ENCODE measurements at places on chromosomes 5 and 9.
A peak's percentile ranks its signal among the peaks of the same experiment; 100 is the strongest.

DNA sequence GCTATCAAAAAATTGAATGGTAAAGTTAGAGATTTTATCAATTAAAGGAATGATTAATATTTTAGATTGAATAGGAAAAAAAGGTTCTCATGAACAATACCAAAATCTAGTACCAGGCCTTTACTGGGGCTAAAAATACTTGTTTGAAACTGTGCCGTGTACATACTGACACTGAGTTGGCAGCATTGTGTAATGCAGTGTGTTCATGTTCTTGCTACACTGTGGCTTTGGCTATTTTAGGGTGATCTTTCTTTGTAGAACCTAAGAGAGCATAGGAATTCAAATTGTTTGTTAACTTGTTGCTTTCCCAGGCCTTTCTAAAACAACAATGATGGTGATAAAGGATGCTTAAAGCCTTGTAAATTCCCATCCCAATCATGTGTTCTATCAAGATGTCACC is 80.9 kb downstream of the KIF4B start:
- no peak for DNase-seq

DNA sequence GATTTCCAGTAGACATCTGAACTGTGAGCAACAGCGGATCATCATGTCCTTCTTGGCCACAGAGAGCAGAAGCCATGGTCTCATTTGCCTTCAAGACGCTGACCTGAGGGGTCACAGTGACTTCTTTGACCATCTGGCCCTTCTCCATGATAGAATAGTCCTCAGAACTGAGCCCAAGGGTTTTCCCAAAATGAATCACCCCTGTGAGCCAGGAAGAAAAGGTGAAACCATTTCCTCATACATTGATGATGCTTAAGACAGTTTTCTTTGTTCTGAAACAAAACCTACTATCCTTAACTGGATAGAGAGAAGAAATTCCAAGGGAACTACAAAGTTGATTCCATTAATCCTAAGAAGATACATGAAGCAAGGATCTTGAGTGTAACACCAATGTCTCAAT is 503.9 kb downstream of the CTNND2 start:
- no peak for DNase-seq

GRCh38 chr9:127336086-127336485 is 60.9 kb upstream of the SLC2A8 start:
- no peak for DNase-seq

DNA sequence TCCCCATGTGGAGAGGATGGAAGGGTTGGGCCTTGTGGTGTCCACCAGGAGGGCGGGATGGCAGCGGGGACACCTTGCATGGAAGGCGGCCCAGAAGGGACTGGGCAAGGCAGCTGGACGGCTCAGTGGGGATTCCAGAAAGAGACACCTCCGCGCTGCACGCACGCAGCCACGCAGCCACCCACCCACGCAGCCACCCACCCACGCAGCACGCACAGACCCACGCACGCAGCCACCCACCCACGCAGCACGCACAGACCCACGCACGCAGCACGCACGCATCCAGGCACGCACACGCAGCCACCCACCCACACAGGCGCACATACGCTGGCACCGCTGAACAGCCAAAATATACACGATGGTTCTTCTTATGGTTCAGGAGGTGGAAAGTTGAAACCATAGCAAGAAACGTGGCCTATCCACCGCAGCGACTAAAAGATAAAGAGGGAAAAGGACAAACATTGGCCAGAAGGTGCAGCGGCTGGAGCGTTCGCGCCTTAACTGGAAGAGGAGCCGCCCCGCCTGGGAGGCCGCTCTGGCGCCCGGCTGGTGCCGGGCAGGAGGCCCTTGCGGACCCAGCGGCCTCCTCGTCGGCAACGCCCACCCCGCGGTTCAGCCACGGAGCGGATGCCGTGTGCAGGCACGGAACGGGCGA is 22.2 kb upstream of the EXOC3 start:
- DNase-seq = no peak

DNA sequence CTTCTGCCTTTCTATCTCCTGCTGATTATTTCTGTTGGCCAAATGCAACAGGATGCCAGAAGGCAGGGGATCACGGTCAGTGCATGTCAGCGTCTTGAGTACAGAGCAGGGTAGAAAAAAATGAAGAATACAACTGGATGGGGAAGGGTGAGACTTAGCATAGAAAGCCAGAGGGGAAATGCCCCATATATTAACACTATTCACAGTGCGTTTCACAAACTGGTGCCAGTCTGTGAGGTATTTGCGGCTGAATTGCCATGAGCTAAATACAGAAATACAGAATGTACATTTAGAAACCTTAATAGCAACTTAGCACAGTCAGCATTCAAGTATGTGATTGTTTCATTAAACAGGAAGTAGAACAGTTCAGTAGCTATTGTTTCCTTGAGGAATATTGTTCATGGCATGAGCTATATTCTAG is 31.0 kb upstream of the SLC1A3 start:
- DNase-seq = no peak

GRCh38 chr5:53425687-53426511 is 54.5 kb upstream of the FST start:
- no peak for DNase-seq

GRCh38 chr5:147857302-147858129 is 21.0 kb upstream of the SCGB3A2 start:
- DNase-seq = no peak

DNA sequence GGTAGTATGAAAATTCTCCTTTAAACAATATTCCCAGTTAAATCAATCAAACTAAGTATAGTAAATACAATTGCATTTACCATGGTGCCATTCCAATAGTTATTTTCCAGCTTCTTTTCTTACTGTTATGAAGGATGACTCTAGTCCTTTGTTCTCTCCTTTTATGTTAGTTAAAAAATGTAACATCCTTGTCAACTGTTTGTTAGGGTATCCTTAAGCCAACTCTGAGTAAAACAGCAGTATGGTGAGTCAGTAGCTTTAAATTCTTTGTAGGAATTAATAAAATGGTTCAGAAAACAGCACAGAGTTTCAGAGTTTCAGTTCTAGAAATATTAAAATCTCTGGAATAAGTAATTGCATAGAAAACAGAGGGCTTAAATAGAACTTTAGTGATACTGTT is 384.4 kb downstream of the MTRR start:
- no peak for DNase-seq

GRCh38 chr5:172958331-172959046 is 735 bp upstream of the RPL26L1 start:
- DNase-seq = peak; percentile 52

GRCh38 chr9:86469476-86470250 is 115.5 kb upstream of the TUT7 start:
- no peak for DNase-seq

DNA sequence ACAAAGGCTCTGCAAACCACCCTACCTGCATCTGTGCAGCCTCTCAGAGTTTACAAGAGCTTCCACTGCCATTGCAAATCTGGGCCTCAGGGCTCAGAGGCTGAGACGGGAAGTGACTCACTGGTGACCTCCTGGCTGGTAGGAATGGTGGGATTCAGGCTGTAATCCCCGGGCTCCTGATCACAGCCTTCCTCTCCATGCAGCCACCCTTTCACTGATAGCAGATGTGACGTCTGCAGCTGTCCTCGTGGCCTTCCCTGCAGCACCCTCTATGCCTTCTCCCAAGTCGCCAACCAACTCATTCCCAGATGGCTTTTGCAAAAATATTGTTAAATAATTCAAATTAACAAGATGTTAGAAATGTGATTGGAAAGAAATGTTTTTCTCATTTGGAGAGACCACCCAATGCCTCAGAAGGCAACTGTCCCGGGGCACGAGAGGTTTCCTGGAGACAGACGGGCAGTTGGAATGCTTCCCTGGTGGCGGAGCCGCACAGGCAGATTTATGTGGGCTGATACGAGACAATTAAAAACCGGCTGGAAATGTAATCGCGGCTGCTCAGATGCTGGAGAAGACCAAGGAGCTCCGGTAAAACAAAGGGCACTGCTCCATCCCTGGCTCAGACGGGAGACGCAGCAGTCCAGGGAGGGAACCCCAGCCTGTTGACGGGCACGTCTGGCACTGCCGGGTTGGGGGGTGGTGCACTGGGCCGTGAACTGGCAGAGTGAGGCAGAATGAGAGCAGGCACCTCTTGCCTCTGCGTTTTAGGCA is 34.4 kb upstream of the SLC25A51 start:
- no peak for DNase-seq

DNA sequence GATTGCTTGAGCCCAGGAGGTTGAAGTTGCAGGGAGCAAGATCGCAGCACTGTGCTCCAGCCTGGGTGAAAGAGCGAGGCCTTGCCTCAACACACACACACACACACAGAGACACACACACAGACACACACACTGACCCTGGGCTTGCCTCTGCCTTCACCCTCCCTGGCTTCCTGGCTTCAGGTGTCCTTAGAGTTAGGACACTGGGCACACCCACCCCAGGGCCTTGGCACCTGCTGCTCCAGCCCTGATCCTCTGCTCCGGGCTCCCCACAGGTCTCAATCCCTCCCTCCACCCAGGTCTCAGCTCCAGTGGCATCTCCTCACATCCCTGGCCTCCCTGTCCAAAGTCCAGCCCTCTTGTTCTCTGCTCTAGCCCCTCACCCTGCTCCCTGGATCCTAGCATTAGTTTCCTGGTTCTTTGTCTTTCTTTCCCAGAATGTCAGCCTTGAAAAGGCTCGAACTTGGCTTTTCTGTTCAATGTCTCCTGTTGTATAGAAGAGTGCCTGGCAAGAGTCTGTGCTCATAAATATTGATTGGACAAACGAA is 212.9 kb downstream of the C9orf50 start:
- no peak for DNase-seq
